Activated T-cell treated with anti-CD3 and anti-CD28 coated beads, Interleukin-2, amount 50 U/mL, for 24 hours (primary cell): ENCODE measurements at places on chromosomes 2 and 18.

DNA sequence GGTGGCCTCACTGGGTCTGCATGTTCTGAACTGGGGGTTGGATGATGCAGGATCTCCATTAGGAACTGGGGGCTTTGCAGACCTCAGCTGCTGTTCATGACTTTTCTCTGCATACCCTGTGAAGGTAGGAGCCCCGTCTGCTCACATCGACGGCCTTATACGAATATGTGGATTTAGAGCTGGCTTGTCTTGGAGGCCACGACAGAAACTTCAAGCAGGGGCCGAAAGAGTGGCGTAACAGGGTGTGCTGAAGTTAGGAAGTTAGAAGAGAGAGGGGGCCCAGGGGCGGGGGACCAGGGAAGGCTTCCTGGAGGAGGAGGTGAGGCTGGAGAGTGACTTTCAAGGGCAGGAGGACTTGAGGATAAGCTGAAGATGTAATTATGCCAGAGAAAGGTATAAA is 144.9 kb downstream of the TSN start:
- no peak overlapping the region for H3K27ac ChIP-seq
- no peaks in the 10 kb centered on the region for H3K4me1 ChIP-seq
- H3K27me3 ChIP-seq, result no peaks in the 10 kb centered on the region
- no peaks in the 10 kb centered on the region for H3K36me3 ChIP-seq

- H3K4me1 ChIP-seq, result peaks cover 1% of the 10 kb centered on the region
- DNase-seq, result peak; percentile 74
- no peak overlapping the region for H3K4me3 ChIP-seq
- no peak overlapping the region for H3K27ac ChIP-seq
- H3K27me3 ChIP-seq, result no peaks in the 10 kb centered on the region
- no peaks in the 10 kb centered on the region for H3K36me3 ChIP-seq
Measured at GRCh38 chr2:85266146-85267041, 61.4 kb downstream of the TGOLN2 start.

DNA sequence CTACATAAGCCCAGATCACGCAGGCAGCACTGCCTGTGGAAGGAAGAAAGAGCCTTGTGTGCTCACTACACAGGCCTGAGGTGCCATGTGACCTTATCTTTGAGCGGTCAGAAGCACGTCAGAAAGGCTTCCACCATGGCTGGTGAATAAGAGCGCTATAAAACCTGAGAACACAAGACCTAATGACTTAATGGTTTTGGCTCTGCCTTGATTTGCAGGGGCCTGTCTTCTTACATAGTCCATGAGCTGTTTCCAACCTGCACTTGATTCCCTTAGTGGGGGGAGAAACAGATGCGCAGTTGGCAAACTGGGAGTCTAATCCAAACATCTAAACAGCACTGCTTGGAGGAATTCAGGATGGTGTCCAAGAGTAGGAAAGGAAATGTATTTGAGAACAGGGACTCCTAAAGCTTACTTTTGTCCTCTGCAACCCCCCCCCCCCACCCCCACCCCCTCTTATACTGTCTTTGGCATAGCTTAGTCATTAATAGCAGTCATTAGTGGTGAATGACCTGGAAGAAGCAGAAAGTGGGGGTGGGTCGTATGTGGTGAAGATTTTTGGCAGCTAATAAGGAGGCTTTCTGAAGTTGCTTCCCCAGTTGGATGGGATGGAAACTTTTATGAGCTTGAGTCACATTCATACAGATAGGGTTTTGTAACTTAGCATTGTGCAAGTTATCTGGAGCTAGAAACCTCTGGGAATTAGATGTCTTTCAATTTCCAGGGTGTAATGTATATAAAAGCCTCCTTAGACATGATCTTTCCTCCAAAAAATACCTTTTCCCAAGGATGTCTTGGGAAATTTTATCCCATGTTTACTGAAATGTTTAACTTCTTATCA is 454.1 kb downstream of the MEIS1 start:
- no peaks in the 10 kb centered on the region for H3K36me3 ChIP-seq
- H3K27ac ChIP-seq, result no peak overlapping the region
- no peaks in the 10 kb centered on the region for H3K27me3 ChIP-seq
- no peak overlapping the region for H3K4me3 ChIP-seq

DNA sequence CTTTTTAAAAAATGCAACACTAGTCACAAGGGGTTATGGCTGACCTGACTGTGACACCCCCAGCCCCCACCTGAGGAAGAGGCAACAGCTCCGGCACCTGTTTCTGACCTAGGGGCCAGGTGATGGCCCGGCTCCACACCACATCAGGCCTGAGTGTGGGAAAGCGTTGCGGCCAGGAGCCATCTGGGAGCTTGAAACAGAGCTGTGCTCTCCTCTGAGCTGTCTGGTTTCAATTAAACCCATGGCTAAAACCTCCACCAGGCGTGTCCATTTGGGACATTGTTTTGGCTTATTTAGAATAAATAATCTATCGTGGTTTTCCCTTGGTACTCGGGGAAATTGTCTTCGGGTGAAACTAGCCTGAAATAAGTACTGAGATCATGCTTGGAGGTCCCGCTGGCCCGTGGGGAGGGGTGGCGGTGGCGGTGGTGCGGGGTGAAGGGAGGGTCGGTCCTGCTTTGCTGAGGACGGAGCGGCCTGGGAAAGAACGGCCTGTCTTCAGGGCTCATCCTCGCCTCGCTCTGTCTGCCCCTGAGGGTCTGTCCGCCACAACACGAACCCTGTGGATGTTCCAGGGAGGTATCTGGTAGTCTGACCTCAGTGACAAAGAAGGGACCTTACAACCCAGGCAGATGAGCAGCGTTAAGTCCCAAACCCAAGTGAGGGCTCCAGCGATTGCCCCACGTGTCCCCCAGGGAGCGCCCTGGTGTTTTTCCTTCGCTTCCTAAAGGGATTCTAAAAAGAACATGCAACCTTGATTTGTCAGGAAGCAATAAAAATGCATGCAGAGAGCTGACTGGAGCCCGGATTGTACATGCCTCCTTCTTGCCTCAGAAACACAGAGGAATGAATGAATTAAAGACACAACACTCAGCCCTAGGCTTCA is 58.7 kb downstream of the IL1RL2 start:
- DNase-seq, result no peak
- H3K36me3 ChIP-seq, result no peaks in the 10 kb centered on the region
- H3K4me1 ChIP-seq, result peaks cover 16% of the 10 kb centered on the region
- no peak overlapping the region for H3K4me3 ChIP-seq
- H3K27ac ChIP-seq, result no peak overlapping the region
- H3K27me3 ChIP-seq, result peaks cover 8% of the 10 kb centered on the region

DNA sequence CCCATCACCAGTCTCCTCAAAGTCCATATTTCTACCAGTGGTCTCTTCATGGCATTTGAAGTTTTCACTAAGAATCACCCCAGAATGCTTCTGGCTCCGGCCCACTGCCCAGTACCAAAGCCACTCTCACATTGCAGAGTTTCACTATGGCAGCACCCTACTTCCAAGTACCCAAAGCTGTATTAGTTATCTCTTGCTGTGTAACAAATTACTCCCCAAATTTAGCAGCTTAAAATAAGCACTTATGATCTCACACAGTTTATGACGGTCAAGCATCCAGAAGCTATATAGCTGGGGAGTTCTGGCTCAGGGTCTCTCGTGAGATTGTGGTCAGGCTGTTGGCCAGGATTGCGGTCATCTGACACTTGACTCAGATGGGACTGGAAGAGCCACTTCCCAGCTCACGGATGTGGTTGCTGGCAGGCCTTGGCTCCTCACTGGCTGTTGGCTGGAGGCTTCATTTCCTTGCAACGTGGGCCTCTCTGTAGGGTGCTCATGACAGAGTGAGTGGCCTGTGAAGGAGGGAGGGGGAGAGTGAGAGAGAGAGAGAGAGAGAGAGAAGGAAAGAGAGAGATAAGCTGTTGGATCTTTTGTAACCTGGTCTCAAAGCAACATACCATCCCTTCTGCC is 189.5 kb downstream of the CTIF start:
- H3K27ac ChIP-seq, result no peak overlapping the region
- no peaks in the 10 kb centered on the region for H3K36me3 ChIP-seq
- no peak overlapping the region for H3K4me3 ChIP-seq
- no peaks in the 10 kb centered on the region for H3K4me1 ChIP-seq
- no peaks in the 10 kb centered on the region for H3K27me3 ChIP-seq
- no peak for DNase-seq

- H3K27ac ChIP-seq, result no peak overlapping the region
- H3K36me3 ChIP-seq, result no peaks in the 10 kb centered on the region
- no peak overlapping the region for H3K4me3 ChIP-seq
- peaks cover 12% of the 10 kb centered on the region for H3K27me3 ChIP-seq
- H3K4me1 ChIP-seq, result no peaks in the 10 kb centered on the region
- no peak for DNase-seq
Measured at GRCh38 chr2:120429586-120430500, 83.9 kb downstream of the INHBB start.

DNA sequence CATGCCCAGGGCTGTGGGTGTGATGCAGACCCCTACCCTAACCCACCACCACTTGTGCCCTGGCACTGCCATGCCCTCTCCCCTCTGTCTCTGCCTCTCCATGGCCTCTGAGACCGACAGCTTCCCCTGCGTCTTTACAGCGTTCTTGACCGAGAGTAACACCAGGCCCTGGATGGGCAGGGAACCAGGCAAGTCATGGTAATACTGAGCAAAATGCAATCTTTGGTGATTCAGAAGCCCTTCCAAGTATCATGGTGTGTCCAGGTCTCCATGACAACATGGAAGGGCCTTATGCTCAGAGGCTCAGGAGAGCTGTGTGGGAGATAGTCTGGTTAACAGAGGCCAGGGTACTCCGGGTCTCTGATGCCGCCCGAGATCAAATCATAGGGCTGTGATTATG is 176.1 kb downstream of the KLHL29 start:
- no peak for DNase-seq
- H3K4me1 ChIP-seq, result no peaks in the 10 kb centered on the region
- no peak overlapping the region for H3K4me3 ChIP-seq
- H3K27me3 ChIP-seq, result no peaks in the 10 kb centered on the region
- no peak overlapping the region for H3K27ac ChIP-seq

DNA sequence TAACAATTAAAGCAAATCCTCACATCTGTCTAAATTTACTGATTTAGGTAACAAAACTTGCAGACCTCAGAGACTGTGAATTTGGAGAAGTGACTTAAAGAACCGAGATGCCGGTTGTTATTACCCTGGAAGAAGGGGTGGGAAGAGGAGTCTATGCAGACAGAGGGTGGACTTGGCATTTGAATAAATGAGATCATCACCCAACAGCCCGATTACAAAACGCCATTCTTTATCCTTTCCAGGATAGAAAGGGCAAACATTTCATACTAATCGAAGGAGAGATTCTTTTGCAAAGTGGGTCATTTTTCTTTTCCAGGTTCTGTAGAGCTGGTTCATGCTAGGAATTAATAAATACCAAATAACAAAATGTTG is 73.1 kb upstream of the TPO start:
- H3K27me3 ChIP-seq, result no peaks in the 10 kb centered on the region
- no peak overlapping the region for H3K4me3 ChIP-seq
- no peaks in the 10 kb centered on the region for H3K36me3 ChIP-seq
- H3K4me1 ChIP-seq, result no peaks in the 10 kb centered on the region
- no peak overlapping the region for H3K27ac ChIP-seq

- no peak for DNase-seq
- H3K36me3 ChIP-seq, result no peaks in the 10 kb centered on the region
- H3K4me1 ChIP-seq, result peaks cover 2% of the 10 kb centered on the region
- peaks cover 2% of the 10 kb centered on the region for H3K27me3 ChIP-seq
- no peak overlapping the region for H3K4me3 ChIP-seq
Measured at GRCh38 chr18:26708806-26709716, 156.4 kb downstream of the AQP4 start.
